Activated naive CD8-positive, alpha-beta T cell treated with anti-CD3 and anti-CD28 coated beads, Interleukin-2, amount 50 U/mL, for 16 hours (primary cell): ENCODE measurements at places on chromosomes 12 and 14.

DNA sequence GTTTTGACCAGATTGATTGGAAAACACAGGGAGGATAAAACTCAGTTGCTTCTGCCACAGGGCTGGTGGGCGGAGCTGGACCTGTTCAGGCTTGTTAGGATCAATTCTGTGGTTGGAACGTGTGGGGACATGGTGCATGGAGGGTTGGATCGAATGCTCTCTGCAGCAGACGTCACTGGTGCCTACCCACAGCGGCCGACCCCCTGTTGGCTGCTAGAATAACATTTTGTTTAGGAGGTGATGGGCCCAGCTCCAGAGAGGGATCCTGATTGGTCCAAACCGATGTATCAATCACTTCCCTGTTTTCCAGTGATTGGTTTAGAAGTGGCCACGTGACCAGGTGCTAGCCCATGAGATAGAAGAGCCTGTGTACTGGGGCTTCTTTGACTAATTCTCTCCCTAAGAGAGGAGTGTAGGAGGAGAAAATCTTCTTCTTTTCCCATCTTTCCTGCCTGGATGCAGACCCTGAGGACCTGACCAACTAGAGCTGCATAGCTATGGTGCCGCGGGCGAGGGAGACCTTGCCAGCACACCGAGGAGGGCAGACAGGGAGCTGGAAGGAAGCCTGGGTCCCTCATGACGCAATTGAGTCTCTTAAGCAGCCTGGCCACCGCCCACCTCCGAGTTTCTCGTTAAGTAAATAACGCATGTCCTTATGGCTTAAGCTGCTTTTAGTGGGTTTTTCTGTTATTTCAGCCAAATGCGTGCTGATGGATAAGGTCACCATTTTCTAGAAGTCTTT, 163.5 kb downstream of the AACS start:
- no peak for DNase-seq

DNA sequence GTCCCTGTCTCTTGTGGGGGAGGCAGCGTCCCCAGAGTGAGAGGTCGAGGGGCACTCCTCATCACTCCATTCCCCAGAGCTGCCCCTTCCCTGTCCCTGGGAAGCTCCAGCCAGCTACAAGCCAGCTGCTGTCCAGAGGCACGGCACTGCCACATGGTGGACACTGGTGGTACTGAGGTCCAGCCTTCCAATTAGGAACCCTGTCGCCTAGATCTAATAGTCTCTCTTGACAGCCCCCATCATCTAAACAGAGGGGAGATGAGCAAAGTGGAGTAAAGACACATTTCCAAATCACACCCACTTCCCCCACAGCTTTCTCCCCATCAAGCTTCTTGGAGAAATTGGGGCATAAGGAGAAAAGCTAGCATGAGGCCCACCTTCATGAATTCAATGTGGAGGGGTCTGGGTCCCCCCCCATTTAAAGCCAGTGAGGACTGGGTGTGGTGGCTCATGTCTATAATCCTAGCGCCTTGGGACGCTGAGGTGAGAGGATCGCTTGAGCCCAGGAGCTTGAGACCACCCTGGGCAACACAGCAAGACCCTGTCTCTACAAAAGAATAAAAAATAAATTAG, 2.1 kb upstream of the INHBE start:
- DNase-seq, result no peak

GRCh38 chr12:30015631-30016337, 232.0 kb upstream of the TMTC1 start:
- DNase-seq, result no peak

DNA sequence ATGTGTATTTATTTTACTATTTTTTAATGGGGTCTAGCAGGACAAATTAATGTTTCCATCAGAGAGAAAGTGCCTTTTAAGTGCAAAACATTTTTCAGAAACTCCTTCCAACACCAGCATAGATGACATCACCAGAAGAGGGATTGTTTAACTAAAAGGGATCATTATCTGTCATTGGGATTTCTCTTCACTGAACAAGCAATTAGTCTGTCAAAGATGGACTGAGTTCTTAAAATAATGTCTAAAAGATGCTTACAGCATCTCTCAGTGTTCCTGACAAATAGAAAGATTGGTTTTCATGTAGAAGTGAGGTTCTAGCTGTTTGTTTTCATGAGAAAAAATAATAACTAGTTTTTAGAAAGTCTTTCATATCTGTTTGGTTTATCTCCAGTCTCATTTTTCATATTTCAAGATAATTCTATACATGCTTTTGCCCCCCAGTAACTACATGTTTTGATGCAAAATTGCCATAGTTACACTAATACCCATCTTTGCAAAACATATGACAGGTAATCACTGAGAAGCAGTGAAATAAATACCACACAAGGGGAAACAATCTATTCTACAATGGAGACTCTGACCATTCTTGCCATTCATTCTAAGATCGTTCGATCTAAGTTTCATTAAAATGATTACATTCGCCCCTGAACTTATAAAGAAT, 850.3 kb downstream of the GALC start:
- no peak for DNase-seq

- DNase-seq, result no peak
These were observed 16.5 kb downstream of the SLC15A4 start for GRCh38 chr12:128807161-128807724.

DNA sequence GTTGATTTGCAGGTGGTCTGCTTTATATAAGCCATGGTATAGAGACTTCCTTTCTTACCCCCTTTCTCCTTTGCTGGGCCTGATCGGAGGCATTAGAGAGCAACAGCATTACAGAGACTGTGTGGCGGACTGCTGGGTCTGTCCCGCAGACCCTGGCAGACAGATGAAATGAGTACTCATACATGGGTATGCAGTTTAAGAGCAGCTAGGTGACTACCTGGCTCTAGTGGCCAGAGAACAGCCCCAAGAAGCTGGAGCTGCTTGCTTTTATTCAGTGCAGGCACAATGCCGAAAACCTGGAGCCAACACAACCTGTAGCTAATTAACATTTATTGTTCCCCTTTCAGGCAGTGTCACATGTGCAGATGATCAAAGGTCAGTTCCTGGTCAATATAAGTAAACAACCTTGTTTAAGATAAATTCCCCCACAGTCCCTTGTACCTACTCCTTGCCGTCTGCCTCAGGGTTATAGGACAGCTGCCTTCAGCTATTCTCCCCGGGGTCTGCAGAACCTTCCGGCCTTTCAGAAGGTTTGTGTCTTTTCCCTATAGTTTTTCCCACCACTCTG, 160.0 kb downstream of the TRHDE start:
- DNase-seq, result no peak

DNA sequence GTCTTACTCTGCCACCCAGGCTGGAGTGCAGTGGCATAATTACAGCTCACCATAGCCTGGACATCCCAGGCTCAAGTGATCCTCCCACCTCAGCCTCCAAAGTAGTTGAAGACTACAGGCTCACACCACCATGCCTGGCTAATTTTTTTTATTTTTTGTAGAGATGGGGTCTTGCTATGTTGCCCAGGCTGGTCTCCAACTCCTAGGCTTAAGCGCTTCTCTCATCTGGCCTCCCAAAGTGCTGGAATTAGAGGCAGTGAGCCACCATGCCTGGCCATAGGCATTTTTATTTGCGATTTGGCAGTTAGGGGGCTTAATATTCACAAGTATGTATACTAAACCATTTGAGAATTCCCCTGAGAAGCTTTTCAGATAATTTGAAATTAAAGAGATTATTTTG, 19.1 kb downstream of the PNMA1 start:
- no peak for DNase-seq

GRCh38 chr14:96095581-96096476, 56.7 kb downstream of the C14orf132 start:
- DNase-seq, result no peak

DNA sequence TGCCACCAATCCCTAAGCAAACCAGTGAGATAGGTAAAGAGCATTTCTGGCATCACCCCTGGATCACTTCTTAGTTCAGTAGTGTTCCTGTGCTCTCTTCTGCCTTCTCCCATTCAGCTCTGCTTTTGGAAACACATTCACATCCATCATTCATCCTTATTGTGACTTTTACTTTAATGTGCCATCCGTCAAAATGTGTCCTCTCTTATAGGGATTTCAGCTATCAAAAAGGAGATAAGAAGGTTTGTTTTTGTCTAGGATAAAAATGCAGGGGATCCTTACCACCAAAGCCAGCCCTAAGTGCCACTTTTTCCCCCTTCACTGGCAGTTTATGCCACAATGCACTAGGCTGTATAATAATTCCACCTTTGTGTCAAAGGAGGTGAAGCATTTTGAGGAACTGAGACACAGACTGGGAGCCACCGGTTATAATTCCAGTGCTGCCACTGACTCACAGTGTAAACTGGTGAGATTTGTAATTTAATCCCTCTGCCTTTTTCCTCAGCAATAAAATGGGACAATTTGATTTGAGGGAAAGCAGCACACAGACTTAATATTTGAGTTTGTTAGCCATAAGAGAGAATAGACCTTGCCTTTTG, 158.6 kb downstream of the PAX9 start:
- no peak for DNase-seq

DNA sequence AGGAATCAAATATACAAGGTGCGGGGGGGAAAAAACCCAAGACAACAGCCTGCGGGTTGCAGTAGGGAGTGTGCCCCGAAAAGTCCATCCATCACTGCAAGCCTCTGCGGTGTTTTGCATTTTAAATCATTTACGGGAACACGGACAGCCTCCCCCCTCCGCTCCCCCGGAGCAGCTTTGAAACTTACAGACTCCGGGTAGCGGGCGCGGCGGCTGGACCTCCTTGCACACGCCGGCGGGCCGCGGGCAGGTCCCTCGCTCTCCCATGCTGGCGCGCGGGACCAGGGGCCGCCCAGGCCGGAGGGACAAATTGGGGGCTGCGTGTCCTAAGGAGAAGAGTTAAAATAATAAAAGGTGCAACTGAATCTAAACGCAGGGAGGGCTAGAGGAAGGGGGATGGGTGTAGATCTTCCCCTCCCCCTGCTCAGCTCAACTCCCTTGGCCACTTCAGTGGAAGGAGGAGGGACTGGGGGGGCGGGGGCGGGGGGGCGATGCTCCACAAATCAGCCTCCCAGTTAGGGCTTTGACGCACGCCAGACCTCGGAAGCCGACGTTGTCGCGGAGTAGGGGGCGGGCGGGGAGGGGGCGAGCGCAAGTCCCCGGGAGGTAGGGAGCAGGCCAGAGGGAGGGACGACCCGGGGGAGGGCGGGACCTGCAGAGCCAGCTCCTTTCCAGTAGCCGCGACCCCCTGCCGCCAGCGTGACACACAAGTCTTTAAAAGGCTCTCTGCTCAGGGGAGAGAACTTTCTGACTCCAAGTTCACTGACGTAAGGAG, at the start of gene KCNJ8:
Gene KCNJ8, minus strand, starts transcription at position 349 of the 775 bp plus-strand sequence. CDS start 1,090 bp downstream, outside the sequence.
- no peak for DNase-seq

GRCh38 chr12:110253176-110253575, 27.9 kb upstream of the ATP2A2 start:
- no peak for DNase-seq
